Left lobe of liver (tissue), 2 donors: ENCODE measurements at places on chromosomes 5 and 9. TPM values are rescaled to one million over a fixed set of nuclear protein-coding genes. Genes with fewer than 3 reads are reported as not detected.

RGS3 gene
- total RNA-seq = 19.5 TPM

FAM200C gene
- 1.2 TPM for total RNA-seq

PCDHA8 gene
- not detected for total RNA-seq

SPINK9 gene
- total RNA-seq = not detected

TMEM215 gene
- not detected for total RNA-seq

COL5A1 gene
- total RNA-seq = 2.8 TPM

PCDHGA8 gene
- 0.35 TPM for total RNA-seq

CTXN3 gene
- total RNA-seq = not detected

GABRA1 gene
- total RNA-seq = not detected

ZBTB34 gene
- total RNA-seq = 2.7 TPM

TMEM232 gene
- 1.5 TPM for total RNA-seq

ADAMTS12 gene
- total RNA-seq = 1.9 TPM

AGXT2 gene
- total RNA-seq = 50.8 TPM

RAD23B gene
- 98.7 TPM for total RNA-seq
